AG09309 (cell line): ENCODE measurements at places on chromosomes 7 and 10.
A peak's percentile ranks its signal among the peaks of the same experiment; 100 is the strongest.

DNA sequence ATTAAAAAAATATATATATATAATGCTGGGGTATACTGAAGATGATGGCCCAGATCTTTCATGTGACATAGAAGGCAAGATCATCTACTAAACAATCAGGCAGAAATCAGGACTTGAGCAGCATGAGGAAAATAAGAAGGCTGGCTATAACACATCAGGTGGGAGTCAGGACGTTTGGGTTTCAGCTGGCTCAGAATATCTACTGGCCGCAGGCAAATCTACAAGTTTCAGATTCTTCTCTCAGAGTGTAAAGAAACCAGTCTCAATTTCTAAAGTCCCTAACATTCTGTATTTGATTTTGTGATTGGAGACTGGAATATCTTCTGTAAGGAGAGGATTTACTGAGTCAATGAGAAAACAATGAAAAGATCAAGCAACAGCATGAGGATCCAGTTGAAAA lies 37.7 kb upstream of the FAM3C start:
- DNase-seq, result no peak

DNA sequence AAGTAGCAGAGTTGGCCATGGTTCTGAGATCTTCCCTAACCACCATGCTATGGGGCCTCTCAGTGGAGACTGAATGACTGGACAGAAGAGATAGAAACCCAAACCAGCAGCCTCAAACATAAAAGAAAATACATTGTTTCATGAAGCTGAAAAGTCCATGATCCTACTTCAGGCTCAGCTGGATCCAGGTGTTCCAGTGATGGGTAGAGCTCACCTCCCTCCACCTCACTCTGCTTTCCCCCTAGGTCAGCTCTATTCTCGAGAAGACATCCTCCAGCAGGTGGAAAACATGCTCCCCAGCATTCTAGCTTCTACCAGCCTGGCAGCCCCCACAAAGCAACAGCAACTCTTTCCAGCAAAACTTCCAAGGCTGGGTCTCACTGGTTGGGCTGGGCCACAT lies 132.1 kb downstream of the OAT start:
- DNase-seq, result no peak

DNA sequence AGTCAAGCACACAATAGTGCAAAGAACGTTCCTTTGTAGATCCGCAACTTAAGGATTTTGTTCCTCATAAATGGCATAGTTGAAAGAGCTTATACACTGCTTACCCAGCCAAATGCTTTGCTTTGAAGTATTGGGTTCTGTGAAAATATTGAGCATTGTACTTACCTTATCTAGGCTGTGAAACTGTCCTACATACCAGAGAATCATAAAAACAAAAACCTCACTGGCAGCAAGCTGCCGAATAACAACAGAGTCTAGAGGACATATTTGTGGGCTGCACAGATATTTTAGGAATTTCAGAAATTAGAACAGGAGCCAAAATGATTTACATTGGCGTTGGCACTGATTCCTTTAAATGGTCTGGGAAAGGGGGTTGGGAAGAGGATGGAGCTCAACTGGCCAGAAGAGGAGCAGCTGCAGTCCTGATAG lies 174.8 kb downstream of the RTKN2 start:
- peak; percentile 71 for DNase-seq

GRCh38 chr10:33157103-33157502 lies 177.4 kb downstream of the NRP1 start:
- DNase-seq, result peak; percentile 46

- no peak for DNase-seq
These were observed 65.9 kb downstream of the DGKB start for GRCh38 chr7:14836571-14837189.

DNA sequence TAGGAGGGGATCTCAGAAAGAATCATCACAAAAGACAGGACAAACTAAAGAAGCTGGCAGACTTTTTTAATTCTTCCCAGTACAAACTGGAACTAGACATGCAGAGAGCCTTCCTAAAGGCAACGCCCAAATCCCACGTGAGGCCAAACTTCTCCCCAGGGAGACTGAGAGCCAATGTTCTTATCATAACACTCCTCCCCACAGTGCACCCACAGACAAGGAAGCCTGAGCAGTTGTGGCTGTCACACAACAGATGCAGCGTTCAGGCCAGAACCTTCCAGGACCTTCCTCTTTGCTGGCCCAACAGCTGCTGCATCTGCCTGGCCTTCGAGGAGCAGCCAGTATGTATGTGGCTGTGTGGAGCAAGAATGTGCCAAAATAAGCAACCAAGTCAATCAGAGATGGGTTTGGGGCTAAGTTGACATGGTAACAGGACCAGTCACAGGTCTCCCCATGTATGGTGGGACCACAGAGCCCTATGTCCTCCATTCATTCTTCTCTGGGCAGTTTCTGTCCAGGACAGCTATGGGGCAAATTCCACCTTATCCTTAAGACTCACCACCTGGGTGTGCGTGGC lies 34.9 kb downstream of the SRPK2 start:
- DNase-seq, result no peak

- DNase-seq, result peak; percentile 95
These were observed 46.6 kb downstream of the CDHR3 start for GRCh38 chr7:106009503-106010226.

DNA sequence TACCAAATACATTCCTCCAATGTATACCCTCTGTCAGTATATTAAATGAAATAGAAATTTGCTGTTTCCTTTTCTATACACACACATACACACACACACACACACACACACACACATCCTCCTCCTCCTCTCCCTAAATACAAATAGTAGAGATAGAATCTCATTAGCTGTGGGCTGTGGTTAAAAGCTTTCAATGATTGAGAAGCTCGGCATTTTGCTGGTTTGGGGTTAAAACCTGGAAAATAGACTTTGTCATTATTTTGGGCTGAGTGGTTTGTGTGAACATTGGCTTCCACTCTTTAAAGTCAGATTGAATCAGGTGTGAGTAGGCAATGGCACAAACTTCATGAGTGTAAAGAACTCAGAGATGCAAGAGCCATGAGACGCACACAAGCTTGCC lies 596.0 kb downstream of the XPNPEP1 start:
- no peak for DNase-seq

- DNase-seq, result no peak
These were observed 19.6 kb downstream of the CAMK2B start for GRCh38 chr7:44305564-44306507.

GRCh38 chr10:64601298-64601697 lies 1080.1 kb downstream of the REEP3 start:
- DNase-seq, result no peak

- no peak for DNase-seq
These were observed 17.4 kb downstream of the SHOC2 start for GRCh38 chr10:110936757-110937156.

- DNase-seq, result peak; percentile 33
These were observed 455.4 kb upstream of the C7orf33 start for GRCh38 chr7:148135116-148135515.

DNA sequence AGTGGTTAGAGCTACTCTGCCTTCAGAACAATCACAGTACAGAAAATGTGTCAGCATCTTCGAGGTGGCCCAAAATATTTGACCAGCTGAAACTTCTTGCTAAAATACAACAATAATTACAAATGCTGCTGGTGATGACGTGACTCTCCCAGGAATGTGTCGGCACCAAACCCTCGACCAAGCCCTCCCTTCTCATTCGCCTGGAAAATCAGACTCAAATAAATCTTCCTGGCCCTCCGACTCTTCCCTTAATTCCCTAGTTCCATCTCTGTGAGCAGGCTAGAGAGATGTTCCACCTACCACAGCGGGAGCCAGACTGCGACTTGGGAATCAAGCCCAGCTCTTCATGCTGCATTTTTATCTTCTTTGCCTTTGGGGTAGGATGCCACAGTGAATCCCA lies 4.1 kb downstream of the PRSS2 start:
- no peak for DNase-seq

DNA sequence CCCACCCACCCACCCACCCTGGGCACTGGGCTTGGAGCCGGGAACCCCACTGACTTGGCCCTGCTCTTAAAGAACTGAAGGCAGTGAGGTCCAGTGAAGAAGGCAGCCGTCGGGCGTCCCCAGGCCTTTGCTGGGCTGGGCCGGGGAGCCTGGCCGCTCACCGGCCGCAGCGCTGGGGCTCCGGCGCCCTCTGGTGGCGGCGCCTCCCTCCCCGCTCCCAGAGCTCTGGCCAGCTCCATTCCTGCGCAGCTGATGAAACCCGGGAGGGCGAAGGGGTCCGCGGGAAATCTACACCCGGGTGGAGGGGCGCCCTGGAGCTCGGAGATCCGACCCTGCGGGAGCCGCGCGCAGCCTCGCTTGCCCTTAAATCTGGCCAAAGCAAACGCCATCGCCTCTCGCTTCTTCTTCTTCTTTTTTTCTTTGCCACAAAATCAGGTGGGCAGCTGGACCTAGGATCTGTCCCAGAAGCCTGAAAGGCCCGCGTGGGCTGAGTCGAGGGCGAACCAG lies 1.7 kb upstream of the CXCL12 start:
- DNase-seq, result no peak

GRCh38 chr7:50632561-50633413 lies 67.6 kb upstream of the DDC start:
- DNase-seq, result no peak

- no peak for DNase-seq
These were observed 10.8 kb upstream of the HSPA12A start for GRCh38 chr10:116752969-116753665.

DNA sequence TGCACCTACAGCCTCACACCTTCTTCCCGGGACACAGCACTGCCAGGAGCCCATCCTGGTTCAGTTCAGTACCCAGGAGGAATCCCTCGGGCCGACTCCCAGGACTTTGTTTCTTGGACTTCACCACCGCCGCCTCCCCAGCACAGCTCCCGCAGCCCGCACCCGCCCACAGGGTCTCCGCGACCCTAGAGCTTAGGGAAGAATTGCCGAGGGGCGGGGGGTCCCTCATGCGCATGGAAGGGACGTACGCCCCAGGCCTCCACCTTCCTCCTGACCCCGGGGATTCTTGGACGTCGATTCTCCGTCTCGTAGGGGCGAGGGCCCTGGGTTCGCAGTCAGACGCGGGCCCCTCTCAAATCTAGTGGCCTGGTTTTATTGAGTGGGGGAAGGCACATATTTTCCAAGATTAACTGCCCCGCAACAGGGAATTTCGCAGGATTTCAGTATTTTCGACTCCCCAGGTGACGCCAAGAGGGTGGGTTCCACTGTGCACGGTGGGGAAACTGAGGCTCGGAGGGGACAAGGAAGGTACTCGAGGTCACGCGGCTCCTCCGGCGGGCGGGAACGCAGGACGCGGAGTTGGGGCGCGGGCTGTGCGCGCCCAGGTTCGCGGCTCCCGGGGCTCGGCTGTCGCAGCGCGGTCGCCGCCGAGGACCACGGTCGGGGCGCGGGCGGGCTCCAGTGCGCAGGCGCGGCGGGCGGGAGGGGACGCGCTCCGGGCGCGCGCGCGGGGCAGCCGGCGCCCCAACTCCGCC lies at the start of gene ADCY1:
ADCY1 (plus strand) TSS at position 708 of the 755 bp plus-strand sequence. CDS start 176 bp downstream, outside the sequence.
- no peak for DNase-seq

DNA sequence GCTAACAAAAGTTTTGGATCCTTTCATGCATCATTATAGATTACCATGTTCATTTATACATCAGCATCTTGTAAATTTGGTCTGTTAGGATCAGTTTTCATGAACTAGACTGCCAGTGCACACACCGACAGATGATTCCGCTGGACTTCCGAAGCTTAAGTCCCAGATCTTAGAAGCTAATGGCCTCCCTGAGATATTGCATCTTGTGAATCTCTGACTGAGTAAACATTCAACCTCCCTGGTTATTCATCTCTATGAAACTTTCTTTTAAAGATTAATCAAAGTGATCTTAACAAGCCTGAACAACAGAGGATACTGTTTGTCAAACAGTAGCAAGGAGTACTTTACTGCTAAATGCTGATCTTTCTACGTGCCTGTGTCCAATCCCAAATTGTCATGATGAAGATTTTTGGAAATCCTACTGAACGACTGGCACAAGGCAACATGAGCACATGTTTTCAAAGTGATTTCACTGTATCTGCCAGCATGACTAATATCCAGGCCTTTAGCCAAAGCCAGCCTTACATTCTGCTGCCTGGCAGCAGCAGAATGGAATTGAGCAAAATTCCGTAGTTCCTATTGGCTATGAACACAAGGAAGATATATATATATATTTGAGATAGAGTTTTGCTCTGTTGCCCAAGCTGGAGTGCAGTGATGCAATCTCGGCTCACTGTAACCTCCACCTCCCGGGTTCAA lies 91.3 kb upstream of the ANK3 start:
- peak; percentile 68 for DNase-seq

DNA sequence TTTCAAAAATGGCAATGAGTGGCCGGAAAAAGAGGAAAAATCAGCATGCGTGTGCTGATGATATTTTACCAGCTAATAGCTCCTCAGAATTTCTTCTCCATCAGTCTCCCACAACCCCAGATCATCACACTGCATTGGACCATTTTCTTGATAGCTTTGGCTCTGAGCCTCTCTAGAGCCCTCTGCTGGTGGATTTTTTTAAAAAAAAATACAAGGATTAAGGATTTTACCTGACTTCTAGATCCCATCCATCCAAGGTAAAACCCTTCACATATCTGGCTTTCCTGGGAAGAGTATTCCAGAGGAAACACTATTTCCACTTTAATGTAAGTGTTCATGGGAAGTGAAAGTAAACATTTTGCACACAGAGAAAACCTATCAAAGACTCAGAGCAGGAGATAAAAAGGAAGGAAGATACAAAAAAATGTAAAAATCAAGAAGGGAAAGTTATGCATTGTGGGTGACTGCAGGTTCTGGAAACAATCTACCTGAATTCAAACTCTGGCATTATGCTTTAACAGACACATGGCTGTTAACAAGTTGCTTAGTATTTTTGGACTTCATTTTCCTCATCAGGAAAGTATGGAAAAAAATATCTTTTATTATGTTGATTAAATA lies 380.9 kb downstream of the LRRTM3 start:
- DNase-seq, result no peak

- DNase-seq, result no peak
These were observed 30.8 kb downstream of the GATA3 start for GRCh38 chr10:8085251-8085650.
